ENCODE measurements at places on chromosomes 13 and 19.

GRCh38 chr19:18046059-18046718 lies 38.2 kb downstream of the ARRDC2 start:
- no peak for DNase-seq

DNA sequence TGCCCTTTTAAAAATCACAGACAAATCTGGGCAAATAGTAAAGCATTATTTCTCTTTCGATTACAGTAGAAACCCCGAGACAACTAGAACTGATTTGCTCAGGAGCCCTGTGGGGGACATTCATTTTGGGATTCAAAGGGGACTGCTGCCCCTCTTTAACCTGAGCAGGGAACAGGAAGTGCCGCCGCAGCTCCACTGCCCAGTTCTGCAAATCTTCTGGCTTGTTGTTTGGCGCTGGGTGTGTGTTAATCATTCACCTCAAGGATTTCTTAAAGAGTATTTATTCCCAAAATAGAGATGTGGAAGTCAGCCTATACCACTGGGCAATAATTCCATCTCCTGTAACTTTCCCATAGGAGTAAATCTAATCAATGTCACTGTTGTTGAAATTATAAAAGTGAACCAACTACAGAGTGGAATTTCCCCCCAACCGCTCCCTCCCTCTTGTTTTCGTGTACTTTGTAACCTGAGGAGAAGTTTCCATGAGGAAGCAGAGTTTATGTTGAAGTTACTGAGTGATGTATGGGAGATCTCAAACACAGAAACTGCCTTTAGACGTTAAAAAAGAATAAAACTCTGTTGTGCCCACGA lies 515.8 kb downstream of the KLF12 start:
- DNase-seq = no peak

GRCh38 chr13:39835253-39835652 lies 179.8 kb downstream of the COG6 start:
- DNase-seq = no peak

DNA sequence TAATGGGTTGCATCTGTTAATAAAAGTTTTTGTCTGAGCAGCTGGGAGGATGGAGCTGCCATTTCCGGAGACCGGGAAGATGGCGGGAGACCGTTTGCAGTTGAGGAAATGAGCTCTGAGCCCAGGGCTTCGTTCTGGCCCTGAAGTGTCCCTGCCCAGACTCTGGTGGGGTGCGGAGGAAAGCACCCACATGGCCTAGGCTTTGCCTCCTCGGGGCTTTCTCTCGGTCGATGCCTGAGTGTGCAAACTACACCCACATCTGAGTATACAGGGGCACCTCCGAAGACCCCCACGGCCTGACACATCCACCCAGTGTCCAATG lies 15.6 kb upstream of the NANOS3 start:
- DNase-seq = no peak

DNA sequence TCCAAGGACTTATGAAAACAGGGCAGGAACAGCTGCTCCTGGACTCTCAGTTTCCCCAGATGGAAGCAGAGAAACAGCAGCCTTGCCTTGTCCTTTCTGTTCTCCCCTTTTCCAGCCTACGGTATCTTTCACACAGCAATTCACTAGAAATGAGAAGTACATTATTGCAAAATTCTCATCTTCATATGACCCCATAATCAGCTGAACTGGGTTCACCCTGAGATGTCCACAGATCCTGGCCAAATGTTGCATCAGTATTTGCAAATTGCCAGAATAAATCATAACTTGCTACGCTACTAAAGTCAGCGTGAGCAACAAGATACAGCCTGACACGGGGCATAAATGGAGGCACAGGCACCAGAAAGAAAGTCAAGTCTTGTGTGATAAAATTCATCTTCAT lies 16.1 kb downstream of the VSTM1 start:
- DNase-seq = no peak

DNA sequence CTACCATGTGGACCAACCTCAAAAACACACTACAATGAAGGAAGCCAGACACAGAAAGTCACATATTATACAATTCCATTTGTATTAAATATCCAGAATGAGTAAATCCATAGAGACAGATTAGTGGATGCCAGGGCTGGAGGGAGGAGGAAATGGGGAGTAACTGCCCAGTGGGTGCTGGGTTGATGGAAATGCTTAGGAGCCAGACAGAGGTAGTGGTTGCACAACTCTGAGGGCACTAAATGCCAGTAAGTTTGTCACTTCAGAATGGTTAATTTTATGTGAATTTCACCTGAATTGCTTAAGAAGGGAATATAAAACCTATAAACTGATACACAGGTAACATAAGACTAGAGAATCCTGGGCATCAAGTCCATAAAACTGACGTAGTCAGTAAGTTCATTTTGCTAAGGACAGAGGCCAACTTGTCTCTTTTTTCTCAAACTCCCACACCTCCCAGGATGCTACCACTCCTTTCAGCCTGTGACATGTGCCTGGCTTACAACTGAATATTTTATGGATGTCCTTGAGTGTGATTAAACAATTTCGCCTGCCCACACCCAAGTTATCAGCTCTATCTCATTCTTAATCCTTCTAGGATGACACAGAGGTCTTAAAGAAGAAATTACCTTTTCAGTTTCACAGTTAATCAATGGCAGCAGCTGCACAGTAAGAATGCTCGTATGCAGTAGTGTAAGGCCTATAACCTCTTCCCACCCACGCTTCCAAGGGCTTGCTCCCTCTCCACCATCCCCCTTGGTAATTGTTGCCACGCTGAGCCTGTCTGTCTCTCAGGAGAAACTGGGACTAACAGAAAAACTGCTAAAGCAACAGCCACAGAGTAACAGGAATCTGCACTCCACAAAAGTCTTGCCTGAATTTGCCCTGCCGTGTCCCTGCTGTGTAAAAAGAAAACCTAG lies 5.9 kb upstream of the MLNR start:
- DNase-seq = no peak

DNA sequence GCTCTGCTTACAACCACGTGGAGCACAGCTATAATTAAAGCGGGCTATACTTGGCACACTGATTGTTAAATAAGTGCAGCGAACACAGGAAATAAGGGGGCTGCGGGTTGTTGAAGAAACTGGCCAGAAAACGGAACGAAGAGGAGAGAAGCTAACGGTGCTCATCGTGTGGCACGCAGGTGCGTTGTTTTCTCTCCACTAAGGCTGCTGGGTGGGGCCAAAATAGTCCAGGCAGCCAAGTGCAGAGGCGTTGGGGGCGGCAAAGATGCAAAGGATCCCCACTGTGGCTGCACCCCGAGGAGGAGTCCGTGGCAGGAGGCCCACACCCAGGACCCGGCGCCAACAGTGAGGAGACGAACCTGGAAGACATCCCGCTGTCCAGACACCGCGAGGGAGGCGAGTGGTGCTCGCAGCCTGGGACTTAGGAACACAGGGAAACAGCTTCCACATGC lies 8.1 kb upstream of the ARL11 start:
- no peak for DNase-seq

GRCh38 chr19:6518145-6518911 lies 12.5 kb upstream of the TNFSF9 start:
- no peak for DNase-seq

DNA sequence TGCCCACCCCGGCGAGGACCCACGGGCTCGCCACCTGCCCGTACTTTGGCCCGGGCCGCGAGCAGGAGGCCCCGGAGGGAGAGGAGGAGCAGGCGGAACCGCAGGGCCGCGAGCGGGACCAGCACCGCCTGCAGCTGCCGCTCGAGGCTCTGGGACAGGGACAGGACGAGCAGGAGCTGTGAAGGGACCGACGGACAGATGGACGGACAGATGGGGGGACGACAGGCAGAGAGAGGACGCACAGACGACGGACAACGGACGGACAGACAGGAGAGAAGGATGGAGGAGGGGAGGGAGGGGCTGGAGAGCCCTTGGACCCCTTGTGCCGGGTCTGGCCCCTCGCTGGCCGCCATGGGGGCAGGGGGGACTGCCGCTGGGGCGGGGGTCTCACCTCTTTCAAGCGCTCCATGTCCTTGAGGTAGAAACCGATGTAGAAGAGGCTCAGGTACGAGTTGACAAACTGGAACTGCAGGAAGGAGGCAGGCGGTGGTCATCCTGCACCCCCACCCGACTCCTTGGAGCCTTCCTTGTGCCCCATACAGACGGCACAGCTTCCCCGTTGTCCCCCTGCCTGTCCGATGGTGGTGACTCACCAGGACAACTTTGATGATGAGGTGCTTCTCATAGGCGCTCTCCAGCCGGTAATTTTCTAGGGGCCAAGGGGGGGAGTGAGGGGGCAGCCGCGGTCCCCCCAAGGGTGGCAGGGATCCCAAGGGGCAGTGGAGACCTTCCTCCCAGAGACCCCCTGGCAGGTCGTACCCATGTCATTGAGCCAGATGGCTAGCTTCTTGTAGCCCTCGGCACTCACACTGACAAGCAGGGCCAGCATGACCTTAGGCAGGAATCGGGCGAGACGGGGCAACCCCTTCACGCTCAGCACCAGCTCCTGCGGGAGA lies 5.0 kb downstream of the ANO8 start:
- DNase-seq = no peak

- no peak for DNase-seq
Measured at GRCh38 chr19:5698635-5699422, 8.7 kb downstream of the RPL36 start.

GRCh38 chr13:35597451-35597850 lies 121.0 kb upstream of the MAB21L1 start:
- no peak for DNase-seq

DNA sequence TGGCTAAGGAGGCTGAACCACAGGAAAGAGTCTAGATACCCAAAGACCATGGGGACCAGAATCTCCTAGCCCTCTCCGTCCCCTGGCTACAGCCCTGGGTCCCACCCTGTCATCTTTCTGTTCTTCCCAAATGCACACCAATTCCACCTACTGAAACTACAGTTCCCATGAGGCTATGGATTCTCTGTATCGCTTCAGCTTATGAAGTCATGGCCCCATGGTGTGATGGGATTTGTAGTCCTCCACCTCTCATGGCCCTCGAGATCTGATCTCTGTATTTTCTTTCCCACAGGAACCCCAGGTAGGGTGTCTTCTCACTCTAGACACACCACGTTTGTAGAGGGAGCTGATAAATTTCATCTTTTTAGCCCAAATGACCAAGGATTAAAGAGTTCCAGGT lies 11.8 kb downstream of the PTPRH start:
- no peak for DNase-seq

DNA sequence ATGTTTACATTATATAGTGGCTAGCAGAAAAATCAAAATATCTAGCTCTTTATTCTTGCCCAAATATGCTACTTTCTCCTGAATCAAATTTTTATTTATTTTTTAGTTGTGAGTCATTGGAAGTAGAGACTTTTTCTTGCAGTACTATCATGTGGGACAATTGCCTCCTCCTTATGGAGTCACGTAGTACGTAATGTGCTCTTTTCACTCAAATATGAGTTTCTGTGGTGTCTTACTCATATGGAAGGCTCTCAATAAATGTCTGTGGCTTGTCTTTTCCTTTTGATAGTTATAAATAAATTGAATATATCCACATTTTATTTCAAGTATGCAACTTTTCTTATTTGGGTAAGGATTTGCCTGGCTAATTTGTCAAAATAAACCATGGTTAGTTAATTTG lies 1411.0 kb upstream of the SLC10A2 start:
- no peak for DNase-seq

DNA sequence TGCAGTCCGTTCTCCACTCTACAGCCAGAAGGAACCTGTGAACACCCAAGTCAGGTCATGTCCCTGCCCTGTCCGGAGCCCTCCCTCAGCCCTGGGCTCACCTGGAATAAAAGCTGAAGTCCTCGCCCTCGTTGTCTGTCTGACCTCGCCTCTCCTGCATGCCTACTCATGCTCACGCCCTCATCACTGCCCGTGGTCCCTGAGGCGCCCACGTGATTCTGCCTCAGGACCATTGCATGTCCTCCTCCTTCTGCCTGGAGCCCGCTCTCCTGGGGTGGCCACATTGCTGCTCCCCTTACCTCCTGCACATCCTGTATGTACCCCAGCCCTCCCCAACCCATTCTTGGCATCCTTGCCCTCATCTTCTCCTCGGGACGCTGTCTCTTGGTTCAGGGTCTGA lies 42.2 kb downstream of the BICRA start:
- no peak for DNase-seq
